ENCODE measurements at places on chromosomes 11 and 22. TPM values are rescaled to one million over a fixed set of nuclear protein-coding genes. Genes with fewer than 3 reads are reported as not detected.
A peak's percentile ranks its signal among the peaks of the same experiment; 100 is the strongest.

The RIMBP3B gene
- 0.26 TPM for total RNA-seq

- no peak overlapping the region for H3K4me3 ChIP-seq
- DNase-seq = no peak
- no peaks in the 10 kb centered on the region for H3K27me3 ChIP-seq
- H3K36me3 ChIP-seq = peaks cover 12% of the 10 kb centered on the region
These were observed 36.4 kb downstream of the SWAP70 start for GRCh38 chr11:9700105-9700801.

The AMOTL1 gene
- 50.0 TPM for total RNA-seq

The BCO2 gene
- 1.4 TPM for total RNA-seq

The RRP7A gene
- 94.9 TPM for total RNA-seq

DNA sequence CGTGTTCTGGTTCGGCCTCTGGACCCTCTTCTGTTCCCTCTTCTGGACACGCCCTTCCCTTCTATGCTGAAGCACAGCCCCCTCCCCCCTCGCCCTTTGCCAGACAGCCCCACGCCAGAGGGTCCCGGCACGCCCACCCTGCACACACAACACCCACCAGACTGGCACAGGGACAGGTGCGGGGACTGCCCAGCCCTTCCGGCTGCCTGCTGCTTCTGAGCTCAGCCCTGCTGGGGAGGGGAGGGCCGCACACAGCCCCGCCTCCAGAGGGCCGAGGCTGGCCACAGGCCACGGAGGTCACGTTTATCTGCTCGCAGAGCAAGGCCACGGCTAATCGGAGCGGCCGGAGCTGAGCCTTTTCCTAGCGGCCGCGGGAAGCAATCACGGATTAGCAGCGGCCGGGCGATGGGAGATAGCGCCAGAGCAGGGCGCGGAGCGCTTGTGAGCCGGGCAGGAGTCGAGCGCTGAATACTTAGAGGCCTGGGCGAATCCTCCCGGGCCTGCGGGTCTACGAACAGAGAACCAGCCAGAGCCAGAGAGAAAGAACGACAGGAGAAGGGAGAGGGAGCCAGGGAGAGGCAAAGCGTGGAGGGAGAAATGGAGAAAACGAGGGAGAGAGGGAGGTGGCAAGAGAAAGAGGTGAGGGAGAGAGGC lies 21.5 kb downstream of the OTUB1 start:
- DNase-seq = no peak
- peak overlapping the region; percentile 80 for H3K4me3 ChIP-seq
- no peaks in the 10 kb centered on the region for H3K36me3 ChIP-seq
- H3K4me1 ChIP-seq = peaks cover 31% of the 10 kb centered on the region

GRCh38 chr22:37636949-37637273 lies 2.6 kb upstream of the SH3BP1 start:
- peak overlapping the region; percentile 66 for H3K27ac ChIP-seq
- H3K27me3 ChIP-seq = peaks cover 4% of the 10 kb centered on the region
- peaks cover 53% of the 10 kb centered on the region for H3K4me1 ChIP-seq
- H3K36me3 ChIP-seq = no peaks in the 10 kb centered on the region
- no peak overlapping the region for H3K4me3 ChIP-seq

The TMA7B gene
- total RNA-seq = not detected

DNA sequence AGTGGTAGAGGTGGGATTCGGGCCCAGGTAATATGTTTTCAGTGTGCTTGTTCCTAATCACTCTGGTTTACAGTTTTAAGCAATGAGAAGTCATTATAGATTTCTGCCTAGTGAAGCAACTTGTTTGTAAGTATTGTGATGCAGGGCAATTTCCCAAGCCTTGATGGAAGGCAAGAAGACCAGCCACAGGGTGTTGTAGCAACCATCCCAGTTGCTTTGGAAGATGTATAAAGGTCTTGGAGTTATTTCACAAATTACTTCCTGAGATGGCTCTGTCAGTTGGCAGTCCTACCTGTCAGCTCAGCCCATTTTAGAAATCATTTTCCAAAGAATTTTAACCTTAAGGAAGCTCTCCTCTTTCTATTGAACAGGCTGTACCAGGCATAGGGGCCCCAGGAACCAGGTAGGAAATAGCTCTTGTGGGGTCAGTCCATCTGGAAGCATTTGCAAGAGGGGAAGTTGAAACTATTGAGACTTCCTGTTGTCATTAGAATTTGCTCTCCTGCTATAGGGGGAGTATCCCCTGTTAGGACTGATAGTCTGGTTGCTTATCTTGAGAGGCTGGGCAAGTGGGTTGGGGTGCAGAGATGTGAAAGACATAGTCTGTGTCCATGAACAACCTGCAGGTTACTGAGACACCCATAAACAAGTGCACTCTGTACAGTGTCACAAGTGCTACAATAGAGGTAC lies 47.9 kb downstream of the STIM1 start:
- H3K27ac ChIP-seq = no peak overlapping the region
- no peak overlapping the region for H3K4me3 ChIP-seq
- H3K27me3 ChIP-seq = peaks cover 1% of the 10 kb centered on the region
- H3K36me3 ChIP-seq = no peaks in the 10 kb centered on the region

The TEX54 gene
- not detected for total RNA-seq

GRCh38 chr22:40302149-40302548 lies 44.2 kb upstream of the ADSL start:
- H3K4me3 ChIP-seq = no peak overlapping the region
- no peaks in the 10 kb centered on the region for H3K27me3 ChIP-seq
- H3K27ac ChIP-seq = no peak overlapping the region
- peaks cover 20% of the 10 kb centered on the region for H3K36me3 ChIP-seq
